Stimulated activated CD8-positive, alpha-beta memory T cell treated with anti-CD3 and anti-CD28 coated beads, Interleukin-15, amount 100 ng/mL, for 48 hours (primary cell): ENCODE measurements at places on chromosomes 12 and 14.

DNA sequence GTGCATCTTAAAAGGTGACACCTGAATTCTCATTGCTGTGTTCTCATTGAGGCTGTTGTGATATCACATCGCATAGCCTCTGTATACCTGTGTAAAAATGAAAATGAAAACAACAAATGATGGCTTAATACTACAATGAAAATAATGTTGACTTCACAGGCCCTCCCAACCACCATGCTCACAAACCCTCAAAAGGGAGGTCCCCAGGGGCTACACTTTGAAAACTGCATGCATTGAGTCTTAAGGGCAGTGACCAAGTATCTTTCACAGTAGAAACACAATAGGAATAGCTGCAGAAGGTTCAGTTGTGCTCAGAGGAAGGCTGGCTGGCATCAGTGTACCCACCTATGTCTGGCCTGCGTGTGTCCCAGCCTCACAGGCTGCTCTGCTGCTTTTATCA is 27.6 kb upstream of the KCNK13 start:
- DNase-seq: no peak

DNA sequence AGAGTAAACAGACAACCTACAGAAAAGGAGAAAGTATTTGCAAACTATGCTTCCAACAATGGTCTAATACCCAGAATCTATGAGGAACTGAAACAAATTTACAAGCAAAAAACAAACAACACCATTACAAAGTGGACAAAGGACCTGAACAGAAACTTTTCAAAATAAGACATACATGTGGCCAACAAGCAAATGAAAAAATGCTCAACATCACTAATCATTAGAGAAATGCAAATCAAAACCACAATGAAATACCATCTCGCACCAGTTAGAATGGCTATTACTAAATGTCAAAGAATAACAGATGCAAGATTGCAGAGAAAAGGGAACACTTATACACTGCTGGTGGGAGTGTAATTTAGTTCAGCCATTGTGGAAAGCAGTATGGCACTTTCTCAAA is 125.8 kb downstream of the C12orf42 start:
- DNase-seq: no peak

DNA sequence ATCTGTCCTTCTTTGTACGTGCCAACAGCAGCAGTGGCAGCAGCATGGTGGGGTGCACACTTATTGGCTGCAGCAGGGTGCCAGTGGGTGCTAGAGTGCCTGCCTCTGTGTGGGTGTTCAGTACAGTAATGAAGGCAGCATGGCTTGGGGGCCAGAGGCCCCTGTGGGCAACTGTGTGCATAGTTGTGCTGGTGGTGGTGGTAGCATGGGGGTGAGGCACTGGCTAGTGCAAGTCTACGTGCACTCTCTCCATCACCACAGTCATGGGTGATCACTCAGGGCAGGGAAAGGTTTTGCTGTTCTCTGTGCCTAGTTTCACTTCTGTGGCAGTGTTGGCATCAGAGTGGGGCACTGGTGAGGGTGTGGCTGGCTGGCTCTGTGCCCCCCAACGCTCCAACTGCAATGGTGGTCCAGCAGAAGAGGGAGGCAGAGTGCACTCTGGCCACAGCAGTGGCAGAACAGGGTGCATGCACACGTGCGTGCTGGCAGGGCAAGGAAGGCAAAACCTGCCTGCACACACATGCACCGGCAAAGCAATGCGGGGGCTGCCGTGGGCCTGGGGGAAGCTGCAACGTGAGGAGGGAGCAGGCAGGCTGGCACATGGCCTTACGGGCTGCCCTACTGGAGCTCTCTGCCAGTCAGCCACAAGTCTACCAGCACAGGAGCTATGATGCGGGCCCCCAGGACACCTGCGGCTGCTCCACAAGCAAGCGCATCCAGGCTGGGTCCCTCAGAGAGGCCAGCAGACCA is 60.1 kb downstream of the CRACR2A start:
- no peak for DNase-seq

- peak; percentile 42 for DNase-seq
Measured at GRCh38 chr12:32025906-32026305, 66.7 kb downstream of the RESF1 start.

- DNase-seq: no peak
Measured at GRCh38 chr14:100522616-100523099, 64.6 kb downstream of the BEGAIN start.

DNA sequence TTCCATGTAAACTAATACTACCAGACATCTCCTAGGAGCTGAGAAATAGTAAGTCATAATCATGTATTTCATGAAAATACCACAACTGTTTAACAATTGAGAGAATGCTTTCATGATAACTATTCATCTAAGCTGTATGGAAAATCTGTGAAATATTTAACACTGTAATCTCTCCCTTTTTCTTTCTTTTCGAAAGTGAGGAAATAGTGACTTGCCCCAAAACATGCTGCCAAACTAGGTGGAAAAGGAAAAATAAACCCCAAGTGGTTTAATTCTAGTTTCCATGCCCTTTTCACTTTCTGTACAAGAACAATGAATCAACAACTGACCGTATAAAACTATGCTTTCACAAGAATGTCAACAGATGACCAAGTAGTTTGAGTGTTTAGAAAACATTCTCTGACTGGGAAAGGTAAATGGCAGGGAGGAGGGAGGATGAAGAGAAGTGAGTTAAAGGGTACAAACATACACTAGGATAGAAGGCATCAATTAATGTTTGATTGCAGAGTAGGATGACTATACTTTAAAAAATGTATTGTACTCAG is 147.5 kb upstream of the AVPR1A start:
- DNase-seq: no peak
